ENCODE measurements at places on chromosomes 13 and 19.

GRCh38 chr13:91647361-91647990, 249.1 kb downstream of the GPC5 start:
- no peaks in the 10 kb centered on the region for H3K36me3 ChIP-seq
- no peak overlapping the region for H3K27ac ChIP-seq
- no peak overlapping the region for H3K4me3 ChIP-seq
- no peaks in the 10 kb centered on the region for H3K27me3 ChIP-seq
- DNase-seq = no peak

GRCh38 chr13:44918326-44919103, 70.8 kb downstream of the NUFIP1 start:
- peak; percentile 86 for DNase-seq
- H3K27ac ChIP-seq = no peak overlapping the region
- H3K27me3 ChIP-seq = peaks cover 3% of the 10 kb centered on the region
- no peak overlapping the region for H3K4me3 ChIP-seq

DNA sequence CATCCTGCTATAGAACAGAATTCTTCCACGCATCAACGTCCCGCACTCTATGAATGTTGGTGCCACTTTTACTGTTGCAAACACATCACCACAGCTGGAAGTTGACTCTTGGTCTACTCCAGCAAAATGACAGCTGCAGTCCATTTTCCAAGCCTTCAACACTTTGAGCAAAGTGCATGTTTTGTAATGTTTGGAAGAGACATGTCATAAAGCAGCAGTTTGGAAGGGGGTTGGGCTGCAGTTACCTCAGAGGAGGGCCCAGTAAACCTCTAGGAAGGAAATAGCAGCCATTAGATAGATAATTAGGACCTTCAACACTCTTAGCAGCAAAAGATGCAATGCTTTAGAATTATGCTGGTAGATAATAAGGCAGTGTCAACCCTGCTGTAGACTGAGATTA, 323.6 kb downstream of the TDRD3 start:
- H3K27me3 ChIP-seq = no peaks in the 10 kb centered on the region
- no peak overlapping the region for H3K4me3 ChIP-seq
- DNase-seq = no peak
- H3K4me1 ChIP-seq = no peaks in the 10 kb centered on the region

GRCh38 chr13:72427757-72428528, 299.5 kb downstream of the MZT1 start:
- no peak for DNase-seq
- H3K36me3 ChIP-seq = no peaks in the 10 kb centered on the region
- H3K4me1 ChIP-seq = no peaks in the 10 kb centered on the region
- H3K27me3 ChIP-seq = no peaks in the 10 kb centered on the region
- no peak overlapping the region for H3K27ac ChIP-seq

GRCh38 chr19:32598022-32598421, 17.0 kb downstream of the PDCD5 start:
- H3K4me1 ChIP-seq = peaks cover 4% of the 10 kb centered on the region
- no peaks in the 10 kb centered on the region for H3K27me3 ChIP-seq
- H3K4me3 ChIP-seq = no peak overlapping the region
- DNase-seq = no peak
- no peak overlapping the region for H3K27ac ChIP-seq

DNA sequence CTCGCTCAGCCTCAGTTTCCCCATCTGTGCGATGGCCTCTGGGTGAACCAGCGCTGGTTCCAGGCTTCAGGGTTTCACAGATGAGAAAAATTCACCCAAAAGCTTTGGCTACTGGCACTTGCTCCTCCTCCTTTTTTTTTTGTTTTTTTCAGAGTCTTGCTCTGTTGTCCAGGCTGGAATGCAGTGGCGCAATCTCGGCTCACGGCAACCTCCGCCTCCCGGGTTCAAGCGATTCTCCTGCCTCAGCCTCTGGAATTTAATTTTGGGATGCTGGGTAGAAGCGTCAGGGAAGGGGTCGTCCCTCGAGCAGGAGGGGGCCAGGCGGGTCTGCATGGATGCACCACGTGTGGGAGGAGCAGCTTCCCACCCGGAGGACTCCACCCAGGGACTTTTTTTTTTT, 7.0 kb downstream of the PRSS57 start:
- H3K27ac ChIP-seq = no peak overlapping the region
- no peak for DNase-seq
- H3K4me1 ChIP-seq = no peaks in the 10 kb centered on the region
- no peak overlapping the region for H3K4me3 ChIP-seq
- no peaks in the 10 kb centered on the region for H3K27me3 ChIP-seq
- peaks cover 3% of the 10 kb centered on the region for H3K36me3 ChIP-seq

DNA sequence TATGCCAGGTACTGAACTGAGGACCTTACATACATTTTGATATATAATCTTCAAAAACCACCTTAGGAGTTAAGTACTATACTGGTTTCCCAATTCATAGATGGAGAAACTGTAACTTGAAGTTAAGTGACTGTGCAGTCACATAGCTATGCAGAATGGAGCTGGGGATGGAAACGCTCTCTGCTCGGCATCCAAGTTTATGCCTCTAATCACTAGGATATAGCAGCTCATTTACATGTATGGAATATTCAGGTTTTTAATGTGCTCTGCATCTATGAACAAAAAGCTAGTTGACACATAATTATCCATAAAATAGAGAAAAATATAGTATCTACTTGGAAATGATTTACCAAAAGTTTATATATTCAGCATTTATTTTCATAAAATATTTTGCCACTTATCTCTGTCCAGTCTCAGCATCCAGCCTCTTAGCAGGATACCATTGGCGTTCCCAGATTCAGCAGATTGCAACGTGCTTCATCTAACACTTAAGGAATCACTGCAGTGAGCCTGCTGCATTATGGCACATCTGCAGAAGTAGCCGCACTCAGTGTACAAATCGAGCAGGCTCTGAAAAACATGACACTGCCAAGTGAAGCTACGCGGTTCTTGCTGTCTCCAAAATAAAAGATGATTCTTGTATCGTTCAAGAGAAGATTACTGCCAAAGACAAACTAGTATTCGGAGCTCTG, 70.4 kb downstream of the MRPL57 start:
- peaks cover 39% of the 10 kb centered on the region for H3K27me3 ChIP-seq
- H3K4me1 ChIP-seq = no peaks in the 10 kb centered on the region
- no peaks in the 10 kb centered on the region for H3K36me3 ChIP-seq
- H3K4me3 ChIP-seq = no peak overlapping the region
- DNase-seq = no peak
